Right cardiac atrium (tissue), 5 donors: ENCODE measurements at places on chromosomes 2 and 18. TPM values are rescaled to one million over a fixed set of nuclear protein-coding genes. Genes with fewer than 3 reads are reported as not detected.

- DNase-seq = no peak
Observed at GRCh38 chr2:133489146-133489545, 79.1 kb downstream of the NCKAP5 start.

DNA sequence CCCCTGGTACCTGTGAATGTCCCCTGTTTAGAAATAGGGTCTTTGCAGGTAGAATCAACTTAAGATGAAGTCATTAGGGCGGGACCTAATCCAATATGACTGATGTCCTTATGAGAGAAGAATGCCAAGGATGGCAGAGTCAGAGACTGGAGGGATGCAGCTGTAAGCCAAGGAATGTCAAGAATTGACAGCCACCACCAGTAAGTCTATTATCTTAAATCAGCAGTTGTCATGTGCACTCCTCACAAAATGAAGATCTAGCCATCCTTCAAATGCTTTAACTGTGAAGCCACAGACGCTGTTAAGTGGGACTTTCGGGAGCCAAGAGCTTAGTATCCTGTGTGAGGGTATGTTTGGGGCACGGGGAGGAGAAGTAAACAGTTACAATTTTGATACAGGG lies 83.2 kb downstream of the ITGA4 start:
- DNase-seq = no peak

- no peak for DNase-seq
Observed at GRCh38 chr2:164115806-164116205, 380.0 kb upstream of the FIGN start.

DNA sequence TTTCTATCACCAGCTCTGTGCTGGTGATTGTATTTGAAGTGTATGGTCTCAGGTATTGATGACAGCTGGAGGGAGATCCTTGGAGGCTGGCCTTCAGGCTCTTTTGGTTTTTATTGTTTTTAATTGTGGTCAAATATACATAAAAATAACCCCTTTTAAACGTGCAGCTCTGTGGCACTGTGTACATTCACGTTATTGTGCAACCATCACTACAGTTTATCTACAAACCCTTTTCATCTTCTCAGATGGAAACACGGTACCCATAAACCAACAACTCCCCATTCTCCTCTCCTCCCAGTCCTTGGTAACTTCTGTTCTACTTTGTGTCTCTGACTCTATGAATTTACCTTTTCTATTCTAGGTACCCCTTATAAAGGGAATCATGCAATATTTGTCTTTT lies 79.3 kb upstream of the ATP8B1 start:
- no peak for DNase-seq

DNA sequence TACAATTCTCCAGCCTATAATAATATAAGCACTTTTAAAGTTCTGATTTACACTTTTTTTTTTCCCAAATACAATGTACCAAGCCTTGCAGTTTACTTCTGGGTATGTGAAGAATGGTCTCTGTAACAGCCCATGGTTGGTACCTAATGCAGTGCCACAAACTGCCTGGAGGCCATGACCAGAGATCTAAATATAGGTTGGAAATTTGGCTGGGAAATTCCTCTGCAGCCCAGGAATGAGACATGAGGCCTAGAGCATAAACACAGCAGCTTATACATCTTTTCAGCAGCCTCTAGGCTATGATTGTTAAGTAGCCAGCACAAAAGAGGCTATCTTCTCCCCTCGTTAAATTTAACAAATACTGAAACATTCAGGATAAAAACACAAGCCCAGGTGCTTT lies 432.0 kb upstream of the FAM98A start:
- no peak for DNase-seq

GRCh38 chr2:53867773-53868172 lies 8.0 kb upstream of the GPR75 start:
- no peak for DNase-seq

DNA sequence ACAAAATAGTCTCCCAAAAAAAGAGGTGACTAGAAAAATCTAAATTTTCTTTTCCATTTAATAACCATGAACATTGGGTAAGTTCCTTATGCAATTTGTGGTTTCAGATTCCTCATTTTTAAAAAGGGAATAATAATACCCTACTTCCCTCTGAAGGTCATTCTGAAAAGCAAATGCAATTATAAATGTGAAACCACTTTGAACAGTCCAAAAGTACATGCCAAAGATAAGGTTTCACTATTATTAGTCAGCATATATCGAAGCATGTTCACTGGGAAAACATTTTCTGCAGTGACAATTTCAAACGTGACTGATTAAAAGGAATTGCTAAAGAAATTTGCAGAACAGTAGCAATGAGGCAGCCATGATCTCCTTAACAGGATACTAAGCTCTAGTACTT lies 100.1 kb upstream of the RNF152 start:
- DNase-seq = no peak

- DNase-seq = no peak
Observed at GRCh38 chr2:86649119-86649947, 25.7 kb upstream of the RNF103 start.

GRCh38 chr18:32670727-32671126 lies 102.1 kb downstream of the KLHL14 start:
- no peak for DNase-seq

DNA sequence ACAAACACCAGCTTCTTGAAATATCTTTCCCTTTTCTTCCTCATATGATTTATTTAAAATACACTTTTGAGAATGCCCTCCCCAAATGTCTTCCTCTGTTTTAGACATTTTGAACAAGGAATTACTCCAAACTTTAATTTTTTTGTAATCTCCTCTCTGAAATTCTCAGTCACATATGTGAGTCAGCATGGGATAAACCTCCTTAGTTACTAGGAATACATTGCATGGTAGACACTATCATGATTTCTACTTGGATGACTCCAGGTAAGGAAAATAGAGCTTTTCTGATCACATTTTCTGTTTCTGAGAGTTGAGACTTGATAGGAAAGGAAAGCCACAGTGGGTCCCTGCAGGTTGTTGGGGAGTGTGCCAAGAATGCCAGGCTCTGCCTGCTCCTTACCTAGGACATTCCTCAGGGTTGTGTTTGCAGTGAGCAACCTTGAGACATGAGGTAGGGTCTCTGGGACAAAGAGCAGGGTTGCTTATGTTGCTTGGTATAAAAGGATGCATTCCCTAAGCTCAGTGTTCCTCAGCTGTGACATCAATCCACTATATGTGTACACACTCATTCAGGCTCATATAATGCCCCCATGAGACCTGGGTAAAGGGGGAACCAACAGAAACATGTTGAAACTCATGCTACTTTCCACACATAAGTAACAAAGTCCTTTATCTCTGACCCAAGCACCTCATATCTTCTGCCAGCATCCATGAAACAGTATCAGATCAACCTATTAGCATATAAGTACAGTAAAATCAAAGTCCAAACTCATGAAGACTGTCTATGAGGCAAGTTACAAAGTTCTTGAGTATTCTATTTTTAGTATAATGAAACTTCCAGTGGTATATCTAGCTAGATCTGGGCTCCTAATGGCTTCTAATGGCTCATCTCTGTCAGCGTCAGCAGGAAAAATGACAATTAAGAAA lies 112.8 kb upstream of the SCN1A start:
- DNase-seq = no peak

DNA sequence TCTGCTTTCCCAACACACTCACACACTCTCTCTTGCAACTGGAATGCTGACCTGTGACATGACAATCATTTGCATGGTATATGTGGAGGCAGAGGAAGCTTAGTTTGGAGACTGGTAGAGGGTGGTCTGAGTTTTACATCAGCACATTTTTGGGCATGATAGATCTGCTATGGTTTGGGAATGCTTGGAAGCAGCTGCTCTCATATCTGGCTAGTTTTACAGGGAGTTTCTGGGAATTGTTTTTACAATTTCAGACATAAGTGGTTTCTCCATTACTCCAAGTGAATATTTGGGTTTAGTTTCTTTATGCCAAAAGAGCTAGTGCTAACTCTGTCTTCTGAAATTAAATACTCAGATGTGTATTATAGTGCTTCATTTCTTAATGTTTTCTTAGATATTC lies 977.6 kb downstream of the SUCLG1 start:
- no peak for DNase-seq

GRCh38 chr2:111184725-111185310 lies 64.1 kb downstream of the BCL2L11 start:
- no peak for DNase-seq

The GREB1 gene
- 17.7 TPM for total RNA-seq

The ABCG5 gene
- total RNA-seq = not detected

DNA sequence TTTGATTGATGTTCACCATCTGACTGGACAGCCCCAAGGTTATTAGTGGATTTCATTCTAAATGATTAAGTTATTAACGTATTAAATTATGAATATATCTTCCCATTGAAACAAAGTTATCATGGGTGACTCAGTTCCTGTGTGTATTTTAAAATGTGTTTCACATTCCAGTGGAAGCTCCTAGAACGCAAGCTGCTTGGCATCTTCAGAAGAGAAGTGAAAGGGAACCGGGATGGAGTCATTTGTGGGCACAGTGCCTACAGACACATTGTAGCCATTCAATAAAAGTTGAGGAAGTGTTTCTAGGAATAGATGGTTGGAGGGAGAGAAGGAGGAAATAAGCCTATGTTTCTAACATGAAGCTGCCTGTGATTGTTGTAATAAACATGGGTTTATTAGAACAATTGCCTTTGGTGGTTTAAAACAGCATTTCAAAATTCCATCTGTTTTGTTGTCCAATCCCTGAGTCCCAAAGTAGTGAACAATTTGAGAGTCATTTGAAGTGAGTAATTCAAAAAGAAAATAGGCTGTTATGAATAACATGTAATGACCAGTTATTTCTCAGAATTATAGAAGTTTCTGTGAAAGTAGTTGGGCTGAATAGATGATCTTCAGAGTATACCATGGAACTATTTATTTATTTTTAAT lies 143.5 kb downstream of the PKP4 start:
- peak; percentile 61 for DNase-seq

The LRP2 gene
- total RNA-seq = 0.42 TPM

The MAIP1 gene
- total RNA-seq = 19.4 TPM

GRCh38 chr2:111037128-111037527 lies 83.6 kb upstream of the BCL2L11 start:
- DNase-seq = no peak

The SLC30A3 gene
- 9.6 TPM for total RNA-seq

DNA sequence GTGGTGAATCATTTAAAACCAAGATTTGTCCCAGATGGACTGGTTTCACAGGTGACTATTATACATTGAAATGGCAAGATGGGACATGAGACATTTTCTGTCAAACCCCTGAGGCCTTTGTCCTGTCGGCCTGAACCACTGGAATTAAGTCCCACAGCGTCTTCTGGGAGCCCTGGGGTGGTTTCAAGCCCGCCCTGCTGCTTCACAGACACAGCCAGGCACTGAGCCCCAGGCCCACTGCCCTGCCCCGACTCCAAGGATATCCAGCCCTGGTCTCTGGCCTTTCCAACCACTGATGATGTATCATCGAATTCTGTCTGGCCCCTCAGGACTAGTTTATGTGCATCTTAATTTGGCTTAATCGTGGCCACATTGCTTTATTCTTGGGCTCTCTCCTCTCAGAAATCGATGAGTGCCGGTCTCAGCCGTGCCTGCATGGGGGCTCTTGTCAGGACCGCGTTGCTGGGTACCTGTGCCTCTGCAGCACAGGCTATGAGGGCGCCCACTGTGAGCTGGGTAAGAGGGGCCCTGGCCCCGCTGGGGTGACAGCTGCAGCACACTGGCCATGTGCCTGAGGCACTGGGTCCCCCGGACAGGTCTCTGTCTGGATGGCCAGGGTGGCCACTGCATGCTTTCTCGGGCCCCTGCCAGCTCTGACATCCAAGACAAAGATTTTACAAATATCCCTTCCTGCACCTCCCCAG lies 39.5 kb downstream of the MTERF4 start:
- peak; percentile 30 for DNase-seq

DNA sequence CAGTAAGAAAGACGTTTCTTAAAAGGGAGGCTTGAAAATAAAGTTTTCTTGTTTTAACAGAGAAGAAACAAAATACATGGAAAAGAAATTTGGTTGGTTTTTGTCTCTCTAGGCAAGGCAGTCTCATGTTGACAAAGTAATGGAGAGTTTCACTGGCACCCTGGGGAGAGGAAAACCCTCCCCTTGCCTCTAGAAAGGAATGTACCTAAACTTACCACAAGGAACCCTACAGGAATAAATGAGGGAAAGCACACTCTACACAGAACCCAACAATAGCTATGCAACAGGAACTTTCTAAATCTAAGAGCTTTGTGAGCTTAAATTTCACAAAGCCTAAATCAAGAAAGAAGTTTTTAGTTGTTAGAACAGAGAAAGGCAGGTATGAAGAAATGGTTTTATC lies 37.0 kb downstream of the FIGN start:
- no peak for DNase-seq

- DNase-seq = no peak
Observed at GRCh38 chr2:211816754-211817153, 721.8 kb downstream of the ERBB4 start.
